ENCODE measurements at places on chromosomes 2 and 18.

DNA sequence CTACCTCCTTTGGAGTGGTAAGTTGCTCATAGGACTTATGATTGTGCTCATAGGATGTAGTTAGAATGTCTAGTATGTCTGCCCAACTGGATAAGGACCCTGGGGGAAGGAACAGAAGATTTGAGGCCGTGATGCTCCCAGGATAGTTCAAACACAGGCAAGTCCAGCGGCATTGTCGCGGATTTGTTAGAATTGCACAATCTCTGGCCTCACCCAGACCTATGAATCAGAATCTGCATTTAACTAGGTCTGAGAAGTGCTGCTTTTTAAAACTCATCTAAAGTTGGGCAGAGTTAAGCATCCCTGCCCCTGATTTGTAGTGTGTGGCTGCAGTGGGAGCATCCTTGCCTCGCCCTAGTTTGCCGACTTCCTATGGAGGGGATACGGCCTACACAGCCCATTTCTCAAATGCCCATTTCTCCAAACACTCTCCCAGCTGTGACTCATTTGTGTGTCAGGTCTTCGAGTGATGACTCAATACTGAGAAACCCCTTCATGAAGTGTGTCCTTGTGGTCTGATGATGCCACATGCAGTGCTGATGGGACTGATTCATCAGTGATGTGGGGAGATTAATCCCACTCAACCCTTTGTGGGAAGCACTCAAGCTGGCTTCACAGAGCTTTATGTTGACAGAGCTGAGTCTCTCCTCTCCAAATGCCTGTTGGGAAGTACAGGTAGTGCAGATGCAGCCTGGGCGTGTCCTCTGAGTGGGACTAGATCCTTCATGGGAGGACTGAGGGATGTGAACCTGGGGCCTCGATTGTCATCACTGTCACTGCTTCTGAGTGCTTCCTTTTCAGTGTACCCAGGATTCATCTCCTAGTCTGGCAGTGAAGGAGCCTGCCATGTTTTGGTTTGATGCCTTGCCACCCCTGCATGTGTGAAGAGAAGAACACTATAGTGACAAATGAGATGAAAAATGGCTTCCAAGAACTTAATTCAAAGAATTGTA, 18.7 kb downstream of the SMIM21 start:
- peak; percentile 64 for DNase-seq

- DNase-seq: no peak
Observed at GRCh38 chr18:50862401-50862800, 16.5 kb upstream of the ME2 start.

GRCh38 chr2:180604077-180604476, 376.3 kb upstream of the UBE2E3 start:
- no peak for DNase-seq

DNA sequence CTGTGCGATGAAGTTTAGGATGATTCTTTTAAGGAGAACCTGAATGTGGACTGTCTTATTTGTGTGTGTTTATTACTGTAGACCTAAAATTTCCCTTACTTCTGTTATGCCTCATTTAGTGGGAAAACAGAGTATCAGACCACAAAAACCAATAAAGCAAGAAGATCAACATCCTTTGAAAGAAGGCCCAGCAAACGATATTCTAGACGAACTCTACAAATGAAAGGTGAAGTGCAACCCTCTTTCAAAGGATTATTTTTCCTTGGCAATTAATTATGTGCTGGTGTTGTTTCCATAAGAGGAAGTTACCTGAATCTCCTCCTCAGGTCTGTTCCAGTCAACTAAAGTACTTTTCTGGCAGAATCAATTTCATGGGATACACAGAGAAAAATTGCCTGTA, 78.6 kb downstream of the EPB41L5 start:
- no peak for DNase-seq

GRCh38 chr2:70679259-70679658, 88.7 kb downstream of the ADD2 start:
- no peak for DNase-seq

GRCh38 chr2:67041051-67041450, 356.1 kb upstream of the ETAA1 start:
- no peak for DNase-seq

GRCh38 chr2:26654061-26654340, 12.8 kb upstream of the CIB4 start:
- DNase-seq: no peak

- no peak for DNase-seq
Observed at GRCh38 chr2:191404568-191404991, 159.4 kb downstream of the MYO1B start.

DNA sequence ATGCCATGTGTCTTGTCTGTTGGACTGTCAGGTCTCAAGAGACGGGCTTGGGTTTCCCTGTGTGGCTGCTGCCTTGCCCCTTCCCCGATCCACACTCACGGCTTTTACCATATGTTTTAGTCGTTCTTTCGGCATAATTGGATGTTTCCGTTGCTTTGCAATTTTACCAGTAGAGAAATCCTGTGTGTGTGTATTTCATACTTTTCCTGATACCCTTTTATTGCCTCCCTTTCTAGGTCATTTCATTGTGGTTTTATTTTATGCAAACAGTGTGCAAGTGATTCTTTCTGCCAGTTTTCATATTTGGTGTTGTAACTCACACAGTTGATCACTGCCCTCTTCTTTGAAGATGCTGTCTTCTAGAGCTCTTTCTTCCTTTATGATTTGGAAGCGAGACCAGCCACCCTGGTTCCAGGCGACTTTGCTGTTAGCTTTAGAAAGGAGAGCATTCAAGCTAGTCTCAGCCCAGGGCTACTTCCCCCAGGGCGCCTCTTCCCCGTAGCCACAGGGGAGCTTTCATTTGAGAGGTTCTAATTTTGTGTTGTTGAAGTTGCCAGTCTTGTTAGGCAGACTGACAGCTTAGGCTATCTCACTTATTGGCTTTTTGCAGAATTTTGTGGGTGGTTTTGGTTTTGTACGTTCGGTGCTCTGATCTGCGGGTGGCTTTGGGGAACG, 17.0 kb downstream of the SH3BP4 start:
- DNase-seq: no peak

DNA sequence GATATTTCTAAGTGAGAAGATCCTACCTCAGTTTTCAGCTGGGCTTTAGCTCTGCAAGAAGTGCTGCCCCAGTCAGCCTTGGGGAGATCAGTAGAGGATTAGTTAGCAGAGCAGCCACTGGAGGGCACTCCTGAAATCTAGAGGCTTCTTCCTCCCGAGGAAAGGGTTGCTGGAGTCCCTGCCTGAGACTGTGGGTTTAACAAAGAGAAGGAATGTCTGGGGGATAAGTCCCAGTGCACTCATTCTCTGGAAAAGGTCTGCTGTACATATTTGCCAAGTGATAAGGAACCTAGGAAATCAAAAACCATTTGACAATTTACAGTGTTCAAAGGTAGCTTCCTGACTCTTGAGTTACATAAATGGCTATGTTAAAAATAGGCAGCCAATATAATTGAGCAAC, 207.2 kb downstream of the SLC8A1 start:
- no peak for DNase-seq

DNA sequence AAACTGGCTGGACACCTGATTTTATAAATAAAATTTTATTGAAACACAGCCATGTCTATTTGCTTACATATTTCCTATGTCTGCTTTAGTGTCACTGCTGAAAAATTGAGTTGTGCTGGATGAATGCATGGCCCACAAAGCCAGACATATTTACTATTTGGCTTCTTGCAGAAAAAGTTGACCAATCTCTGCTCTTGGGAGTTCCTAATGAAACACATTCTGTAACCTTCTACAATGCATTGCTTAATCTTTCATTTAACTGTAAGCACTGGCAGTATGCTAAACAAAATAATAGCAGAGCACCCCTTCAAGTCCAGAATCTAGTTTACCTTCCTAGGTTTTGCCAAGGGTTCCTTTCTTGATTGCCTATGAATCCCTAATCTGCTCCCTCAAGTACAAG, 17.7 kb upstream of the SERPINB7 start:
- DNase-seq: no peak

DNA sequence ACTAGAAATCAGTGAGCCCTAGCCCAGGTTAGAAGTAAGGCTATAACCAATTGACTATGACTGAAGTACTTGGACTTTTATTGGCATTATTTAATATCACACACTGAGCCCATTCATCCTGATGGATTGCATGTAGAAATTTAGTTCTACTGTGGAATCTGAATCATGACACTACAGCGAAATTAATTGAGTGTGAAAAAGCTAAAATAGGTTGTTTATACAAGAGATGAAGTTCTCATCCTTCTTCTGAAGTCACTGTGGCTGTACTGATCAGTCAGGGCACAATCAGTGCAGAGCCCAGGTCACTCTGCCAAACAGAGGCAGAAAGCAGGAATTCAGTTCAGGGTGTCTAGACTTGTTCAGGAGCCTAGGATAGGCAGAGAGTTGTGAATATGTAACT, 158.9 kb downstream of the BABAM2 start:
- DNase-seq: no peak

DNA sequence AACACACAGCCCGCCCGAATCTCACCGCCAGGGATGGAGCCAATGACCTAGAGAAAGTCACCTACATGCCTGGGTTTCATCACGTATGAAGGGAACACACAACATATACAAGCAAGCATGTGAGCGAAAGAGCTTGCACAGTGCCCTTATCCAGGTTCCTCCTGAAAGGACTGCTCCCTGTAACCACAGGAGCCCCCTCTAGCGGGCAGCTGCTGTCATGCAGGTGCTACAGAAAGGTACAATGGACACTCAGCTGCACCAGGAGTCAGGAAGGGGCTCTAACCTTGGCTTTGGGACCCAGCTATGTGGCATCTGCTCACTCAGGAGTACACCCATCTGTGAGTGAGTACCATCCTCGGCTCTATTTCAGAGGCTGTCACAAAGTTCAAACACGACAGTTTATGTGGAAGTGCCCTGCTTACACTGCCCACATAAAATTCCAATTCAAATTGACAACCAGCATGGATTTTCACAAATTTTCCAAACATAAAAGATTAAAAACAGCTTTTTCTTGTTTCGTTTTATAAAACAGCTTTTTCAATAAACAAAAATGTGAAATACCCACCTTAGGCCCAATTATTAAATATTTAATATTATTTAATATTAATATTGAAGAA, 3.5 kb downstream of the NDUFA10 start:
- peak; percentile 45 for DNase-seq

- DNase-seq: no peak
Observed at GRCh38 chr2:241768251-241768711, 8.3 kb upstream of the GAL3ST2 start.

DNA sequence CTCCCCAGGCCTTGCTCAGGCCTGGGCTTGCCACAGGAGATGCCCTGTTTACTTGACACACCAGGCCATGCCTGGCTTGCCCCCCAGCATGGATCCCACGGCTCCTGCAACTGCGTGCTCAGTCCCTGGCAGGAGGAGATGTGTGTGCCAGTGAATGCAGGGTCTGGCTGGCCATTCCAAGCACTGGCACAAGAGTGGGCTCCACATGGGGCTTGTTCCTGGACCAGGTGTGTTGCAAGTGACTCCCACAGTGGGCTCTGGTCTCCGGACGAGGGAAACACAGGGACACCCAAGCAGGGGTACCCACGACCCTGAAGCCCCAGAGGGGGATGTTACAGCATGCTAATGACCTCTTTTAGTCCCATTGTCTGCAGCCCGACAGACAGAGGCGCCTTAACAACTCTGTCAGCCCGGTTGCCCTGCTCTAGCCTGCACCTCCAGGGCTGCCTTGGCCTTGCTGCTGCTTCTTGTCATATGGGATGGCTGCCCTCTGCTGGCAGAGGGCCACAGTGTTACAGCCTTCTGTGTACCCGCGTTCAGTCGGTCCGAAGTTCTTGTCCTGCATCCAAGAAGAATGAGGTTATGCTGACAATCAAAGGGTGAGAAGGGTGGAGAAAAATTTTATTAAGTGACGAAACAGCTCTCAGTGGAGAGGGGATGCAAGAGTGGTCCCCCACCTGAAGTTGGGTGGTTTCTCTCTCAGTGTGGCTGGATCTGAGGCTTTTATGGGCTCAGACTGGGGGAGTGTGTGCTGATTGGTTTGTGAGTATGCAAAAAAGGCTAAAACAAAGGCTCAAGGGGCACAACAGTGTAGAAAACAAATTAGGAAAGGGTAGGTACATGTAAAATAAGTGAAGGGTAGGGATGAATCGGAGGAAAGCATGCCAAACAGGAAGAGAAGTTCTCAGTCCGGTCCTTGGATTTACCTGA, 180.4 kb downstream of the MBD5 start:
- peak; percentile 11 for DNase-seq

GRCh38 chr2:120012363-120012762, 514 bp upstream of the EPB41L5 start:
- no peak for DNase-seq

- DNase-seq: no peak
Observed at GRCh38 chr2:177532567-177532966, 140.0 kb downstream of the AGPS start.

GRCh38 chr18:25592804-25593360, 240.9 kb upstream of the ZNF521 start:
- no peak for DNase-seq

- DNase-seq: no peak
Observed at GRCh38 chr2:219272356-219272755, 6.8 kb upstream of the DNAJB2 start.

- no peak for DNase-seq
Observed at GRCh38 chr2:145185696-145186095, 665.8 kb upstream of the ZEB2 start.

- no peak for DNase-seq
Observed at GRCh38 chr2:97654791-97655190, 8.9 kb downstream of the COX5B start.

GRCh38 chr2:232523682-232524597, 2.0 kb upstream of the CHRND start:
- peak; percentile 25 for DNase-seq

GRCh38 chr2:155708071-155708470, 624.5 kb downstream of the NR4A2 start:
- no peak for DNase-seq

- DNase-seq: no peak
Observed at GRCh38 chr18:63523660-63524059, 18.5 kb upstream of the SERPINB12 start.

GRCh38 chr2:182595650-182596049, 120.4 kb upstream of the DNAJC10 start:
- DNase-seq: no peak

GRCh38 chr2:172713365-172713875, 22.2 kb upstream of the RAPGEF4 start:
- no peak for DNase-seq

GRCh38 chr2:235542733-235543127, 48.9 kb downstream of the AGAP1 start:
- no peak for DNase-seq

Data from T-helper 2 cell treated with Interferon-gamma antibody and Interleukin-4, amounts not matched to agents 5 μg/mL and 100 μg/mL, for 36 hours (primary cell).